GM19239 (cell line): ENCODE measurements at places on chromosomes 12 and 14.

DNA sequence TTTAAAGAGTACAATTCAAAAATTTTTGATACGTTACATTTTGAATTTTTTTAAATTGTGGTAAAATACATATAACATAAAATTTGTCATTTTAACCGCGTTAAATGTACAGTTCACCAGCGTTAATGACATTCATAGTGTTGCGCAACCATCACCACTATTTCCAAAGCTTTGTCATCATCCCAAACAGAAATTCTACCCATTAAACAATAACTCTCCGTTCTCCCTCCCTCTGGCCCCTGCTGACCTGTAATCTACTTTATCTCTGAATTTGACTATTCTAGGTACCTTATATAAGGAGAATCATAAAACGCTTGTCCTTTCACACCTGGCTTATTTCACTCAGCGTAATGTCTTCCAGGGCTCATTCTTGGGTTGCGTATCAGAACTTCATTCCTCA lies 69.1 kb upstream of the DYNC1H1 start:
- no peak for DNase-seq

DNA sequence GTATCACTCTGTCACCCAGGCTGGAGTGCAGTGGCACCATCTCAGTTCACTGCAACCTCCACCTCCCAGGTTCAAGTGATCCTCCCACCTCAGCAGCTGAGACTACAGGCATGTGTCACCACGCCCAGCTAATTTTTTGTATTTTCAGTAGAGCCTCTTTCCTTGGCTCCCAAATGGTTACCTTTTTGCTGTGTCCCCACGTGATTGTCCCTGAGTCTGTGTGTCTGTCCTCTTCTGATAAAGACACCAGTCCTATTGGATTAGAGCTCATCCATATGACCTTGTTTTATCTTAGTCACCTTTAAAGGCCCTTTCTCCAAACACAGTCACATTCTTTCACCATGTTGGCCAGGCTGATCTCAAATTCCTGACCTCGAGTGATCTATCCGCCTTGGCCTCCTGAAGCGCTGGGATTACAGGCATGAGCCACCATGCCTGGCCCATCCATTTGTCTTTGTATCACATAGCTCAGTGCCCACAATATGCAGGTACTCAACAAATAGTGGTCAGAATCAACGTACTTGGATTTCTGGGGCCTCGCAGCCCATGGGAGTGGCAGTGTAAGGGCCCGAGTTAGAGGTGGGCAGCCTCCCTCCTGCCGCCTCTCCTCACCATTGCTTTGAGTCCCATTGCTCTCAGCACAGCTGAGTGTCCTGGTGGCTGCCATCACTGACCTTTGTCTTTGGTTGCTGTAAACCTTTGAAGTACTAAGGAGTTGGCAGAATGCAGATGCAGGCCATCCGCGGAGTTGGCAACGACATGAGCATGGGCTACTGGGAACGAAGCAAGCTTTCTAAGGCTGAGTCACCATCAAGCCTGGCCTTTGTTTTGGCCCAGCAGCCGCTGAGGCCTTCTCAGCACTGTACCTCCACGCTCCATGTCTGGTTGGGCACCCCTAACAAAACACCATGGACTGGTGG lies 9.3 kb downstream of the TPCN1 start:
- DNase-seq, result no peak

DNA sequence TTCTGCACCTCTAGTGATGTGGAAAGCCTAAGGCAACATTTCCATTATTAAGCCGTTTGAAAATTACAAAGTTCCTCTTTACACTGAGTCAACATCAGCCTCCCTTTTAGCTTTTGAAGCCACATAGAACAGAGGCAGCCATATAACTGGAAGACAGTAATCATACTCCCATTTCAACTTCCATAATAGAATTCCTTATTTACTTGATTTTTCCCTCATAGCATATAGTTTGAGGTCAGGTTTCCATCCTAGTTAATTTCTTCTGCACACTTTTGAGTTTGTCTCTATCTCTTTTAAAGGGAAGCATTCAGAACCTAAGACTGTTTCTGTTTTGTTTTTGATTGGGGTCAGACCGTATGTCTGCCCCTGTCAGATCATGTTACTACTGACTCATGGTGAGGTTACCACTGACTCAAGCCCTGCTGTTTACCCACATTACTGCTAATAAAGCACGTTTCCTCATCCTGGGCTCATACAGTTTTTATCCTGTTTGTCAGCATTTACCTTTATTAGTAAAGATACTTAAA lies 161.0 kb downstream of the SLC38A4 start:
- no peak for DNase-seq

DNA sequence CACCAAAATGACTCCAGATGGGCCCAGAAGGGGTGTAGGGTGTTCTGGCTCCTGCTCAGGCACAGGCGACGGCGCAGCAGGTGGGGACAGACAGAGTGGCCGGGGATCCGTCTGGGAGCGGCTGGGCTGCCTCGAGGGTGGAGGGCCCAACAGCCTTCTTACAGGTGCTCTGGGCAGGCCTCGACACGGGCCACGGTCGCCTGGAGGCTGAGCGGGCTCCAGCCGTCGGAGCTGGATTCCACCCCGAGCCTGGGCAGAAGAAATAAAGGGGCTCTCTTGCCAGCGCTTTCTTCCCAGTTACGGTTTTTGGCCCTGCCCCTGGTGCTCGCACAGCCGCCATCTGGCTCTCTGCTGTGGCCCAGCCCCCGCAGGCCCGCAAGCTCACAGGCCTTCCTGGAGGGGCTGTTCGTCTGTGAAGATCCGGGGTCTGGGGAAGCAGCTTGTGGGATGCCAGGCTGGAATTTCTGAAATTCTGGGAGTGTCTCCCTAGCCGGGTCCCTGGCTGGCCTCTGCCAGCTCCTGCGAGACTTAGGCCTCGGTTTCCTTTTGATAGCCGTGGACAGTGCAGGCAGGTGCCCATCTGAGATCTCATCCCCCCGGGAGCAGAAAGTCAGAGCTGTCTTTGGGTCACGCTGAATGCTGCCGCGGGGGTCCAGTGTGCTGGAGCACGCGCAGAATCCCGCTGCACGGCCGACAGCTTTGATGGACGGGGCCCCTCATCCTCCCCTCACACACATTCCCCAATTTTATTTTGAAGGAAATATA lies 122.7 kb downstream of the PAPOLA start:
- DNase-seq, result no peak

DNA sequence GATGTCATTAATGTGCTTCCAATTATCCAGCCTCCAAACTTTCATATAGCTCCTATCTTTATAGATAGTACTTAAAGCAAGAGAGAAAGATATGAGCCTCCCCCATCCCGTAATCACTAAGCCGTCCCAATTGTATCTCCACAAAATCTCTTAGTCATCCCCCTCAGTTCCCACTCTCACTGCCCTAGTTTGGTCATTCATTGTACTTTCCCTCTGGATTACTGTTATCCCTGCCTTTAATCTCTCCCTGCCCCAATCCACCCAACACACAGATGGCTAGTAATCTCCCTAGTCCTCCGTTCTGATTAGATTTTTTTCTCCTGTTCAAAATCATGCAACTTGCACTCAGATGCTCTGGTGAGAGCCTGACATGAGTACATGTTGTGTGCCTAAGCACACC lies 5.4 kb upstream of the BCAT1 start:
- no peak for DNase-seq

DNA sequence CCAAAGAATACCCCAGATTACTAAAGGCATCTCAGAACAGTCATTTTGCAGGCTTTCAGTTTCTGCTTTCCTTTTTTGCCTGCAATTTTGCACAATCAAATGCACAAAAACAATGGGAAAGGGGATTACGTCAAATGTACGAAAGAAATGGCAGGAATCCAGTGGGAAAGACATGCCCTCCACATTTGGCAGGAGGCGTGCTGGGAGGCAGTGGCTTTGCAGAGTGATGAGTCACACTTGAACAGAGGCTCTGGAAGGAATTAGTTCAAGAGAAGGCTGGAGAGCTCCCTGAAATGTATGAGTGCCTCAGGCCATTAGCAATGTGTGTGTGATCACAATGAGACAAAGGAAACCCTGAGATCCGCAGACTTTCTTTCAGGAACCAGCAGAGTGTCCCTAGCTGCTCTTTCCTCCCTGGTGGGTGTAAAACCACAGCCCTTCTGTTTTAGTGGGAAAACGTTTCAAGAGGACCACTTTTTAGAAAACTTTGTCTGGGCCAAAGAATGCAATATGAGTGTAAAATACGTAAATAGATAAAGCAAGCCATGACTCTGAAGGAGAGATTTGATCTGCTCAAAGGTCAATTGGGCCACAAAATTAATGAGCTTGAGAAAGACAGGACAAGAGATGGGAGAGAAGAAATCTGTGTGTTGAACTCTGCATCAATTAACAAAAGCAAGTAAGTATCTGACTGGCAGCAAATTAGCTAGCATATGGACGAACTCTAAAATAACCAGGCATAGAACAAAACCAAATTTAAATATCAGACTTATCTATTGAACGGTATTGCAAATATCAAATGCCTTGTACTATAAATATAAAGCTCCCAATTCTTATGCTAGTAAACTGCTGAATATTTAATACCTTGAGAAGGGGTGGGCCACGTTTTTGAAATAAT lies 155.4 kb upstream of the PDE3A start:
- no peak for DNase-seq

DNA sequence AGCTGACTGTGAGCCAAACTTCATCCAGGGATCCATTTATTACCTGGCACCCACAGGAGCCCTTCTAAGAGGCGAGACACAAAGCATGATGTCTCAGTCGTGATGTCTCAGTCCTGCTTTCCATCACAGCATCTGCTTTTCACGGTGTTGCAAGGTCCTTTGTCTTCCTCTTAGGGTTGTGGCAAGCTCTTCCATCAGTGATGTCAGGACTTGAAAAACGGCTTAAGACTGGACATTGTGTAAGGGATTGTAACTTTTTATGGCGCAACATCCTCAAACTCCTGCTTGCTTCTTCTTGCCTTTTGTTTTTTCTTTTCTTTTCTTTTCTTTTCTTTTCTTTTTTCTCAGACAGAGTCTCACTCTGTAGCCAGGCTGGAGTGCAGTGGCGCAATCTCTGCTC lies 586.5 kb upstream of the TMEM132C start:
- DNase-seq, result no peak

DNA sequence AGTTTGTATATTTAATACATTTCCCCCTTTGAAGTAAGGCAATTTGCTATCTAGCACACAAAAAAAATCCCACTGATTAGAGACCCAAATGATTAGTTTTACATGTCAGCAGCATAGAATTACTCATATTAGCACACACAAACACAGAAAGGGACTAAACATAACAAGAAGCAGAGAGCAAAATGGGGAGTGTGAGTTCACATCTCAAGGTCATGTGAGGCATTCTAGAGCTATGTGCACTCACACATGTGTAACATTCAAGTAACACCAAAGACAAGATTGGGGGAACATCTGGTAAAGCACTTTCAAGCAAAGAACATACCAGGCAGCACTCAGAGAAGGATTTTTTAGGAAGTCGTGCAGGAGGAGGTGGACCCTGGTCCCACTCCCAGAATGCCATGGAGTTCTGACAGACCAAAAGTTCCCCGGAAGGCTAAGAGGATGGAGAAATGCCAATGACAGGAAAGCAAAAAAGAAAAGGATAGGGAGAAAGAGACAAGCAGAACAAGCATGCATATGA lies 105.8 kb upstream of the SINHCAF start:
- no peak for DNase-seq
